ENCODE measurements at places on chromosomes 5 and 9.

DNA sequence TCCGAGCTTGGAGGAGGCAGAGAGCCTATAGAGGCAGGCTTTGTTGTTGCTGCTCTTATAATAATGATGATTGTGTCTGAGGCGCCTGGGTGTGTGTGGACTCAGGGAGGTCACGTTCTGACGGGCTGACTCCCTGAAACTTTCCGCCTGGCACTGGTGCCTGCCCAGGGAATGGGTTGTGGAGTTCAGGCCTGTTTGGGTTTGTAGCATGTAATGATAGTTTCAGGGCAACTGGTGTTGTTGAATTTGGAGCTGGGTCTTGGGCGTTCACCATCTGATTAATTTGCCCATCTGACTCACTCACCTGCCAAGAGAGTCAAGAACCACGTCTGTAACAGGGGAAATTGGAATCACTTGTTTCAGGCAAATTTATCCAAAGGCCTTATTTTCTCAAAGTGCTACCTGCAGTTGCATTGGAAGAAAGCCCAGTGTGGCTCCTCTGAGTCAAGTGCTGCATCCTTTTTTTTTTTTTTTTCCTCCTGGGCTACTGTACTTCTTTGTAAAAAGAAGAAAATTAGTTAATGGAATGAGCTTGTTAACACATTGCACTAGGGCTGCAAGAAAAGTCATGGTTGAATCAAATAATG is 386.5 kb downstream of the GADD45G start:
- DNase-seq: no peak

DNA sequence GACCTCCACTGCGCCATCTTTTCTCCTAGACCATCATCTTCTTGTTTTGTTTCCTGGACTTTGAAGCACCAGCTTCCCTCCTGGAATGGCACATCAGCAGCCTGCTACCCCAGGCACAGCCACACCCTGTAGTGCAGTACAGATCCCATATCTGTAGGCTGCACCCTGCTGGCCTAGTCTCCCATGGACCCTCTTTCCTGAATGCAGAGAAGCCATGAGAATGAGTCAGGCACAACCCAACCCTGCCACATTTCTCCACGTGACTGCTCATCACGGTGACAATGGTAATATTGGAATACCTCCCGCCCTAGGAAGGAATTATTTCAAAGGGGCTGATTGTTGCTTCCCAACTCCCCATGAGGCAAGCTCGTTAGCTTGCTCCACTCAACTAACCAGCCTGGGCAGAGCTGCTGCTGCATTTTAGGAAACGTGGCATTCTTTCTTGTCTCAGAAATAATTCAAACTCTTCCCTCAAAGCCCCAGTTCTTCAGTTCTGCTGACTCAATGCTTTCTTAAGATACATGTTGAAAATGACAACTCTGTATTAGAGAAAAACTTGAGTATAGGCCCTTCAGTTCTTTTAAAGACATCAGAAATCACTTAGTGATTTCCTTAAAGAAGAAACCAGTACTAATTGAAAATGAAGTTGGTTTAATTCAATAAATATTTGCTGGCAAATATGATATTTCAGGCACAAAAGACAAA is 328.1 kb downstream of the MLLT3 start:
- DNase-seq: no peak

DNA sequence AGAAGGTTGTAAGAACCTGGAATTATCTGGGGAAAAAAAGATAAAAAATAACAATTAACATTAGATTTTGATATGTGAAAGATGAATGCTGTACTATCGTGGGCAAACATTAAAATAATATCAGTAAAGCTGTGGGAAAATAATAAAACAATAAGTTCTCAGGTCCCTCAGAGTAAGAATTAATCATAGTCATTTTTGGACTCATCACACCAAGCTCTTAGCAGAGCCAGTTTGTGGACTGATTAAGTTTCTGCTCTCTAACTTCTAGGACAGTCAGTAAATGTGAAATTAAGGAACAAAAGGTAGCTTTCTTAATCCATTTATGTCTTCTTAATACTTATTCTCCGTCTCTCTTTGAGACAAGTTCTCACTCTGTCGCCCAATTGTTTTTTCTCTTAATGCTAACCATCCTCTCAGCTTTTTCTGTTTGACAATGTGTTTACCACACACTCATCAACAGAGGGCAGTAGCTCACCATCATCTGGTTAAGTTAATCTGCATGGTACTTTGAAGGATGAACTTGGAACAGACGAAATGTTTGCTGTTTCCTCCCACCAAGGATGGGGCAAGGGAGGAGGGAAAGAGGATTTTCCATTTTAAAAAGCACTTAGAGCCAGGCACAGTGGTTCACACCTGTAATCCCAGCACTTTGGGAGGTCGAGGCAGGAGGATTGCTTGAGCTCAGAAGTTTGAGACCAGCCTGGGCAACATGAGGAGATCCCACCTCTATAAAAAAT is 5.3 kb upstream of the ACO1 start:
- DNase-seq: peak; percentile 76

DNA sequence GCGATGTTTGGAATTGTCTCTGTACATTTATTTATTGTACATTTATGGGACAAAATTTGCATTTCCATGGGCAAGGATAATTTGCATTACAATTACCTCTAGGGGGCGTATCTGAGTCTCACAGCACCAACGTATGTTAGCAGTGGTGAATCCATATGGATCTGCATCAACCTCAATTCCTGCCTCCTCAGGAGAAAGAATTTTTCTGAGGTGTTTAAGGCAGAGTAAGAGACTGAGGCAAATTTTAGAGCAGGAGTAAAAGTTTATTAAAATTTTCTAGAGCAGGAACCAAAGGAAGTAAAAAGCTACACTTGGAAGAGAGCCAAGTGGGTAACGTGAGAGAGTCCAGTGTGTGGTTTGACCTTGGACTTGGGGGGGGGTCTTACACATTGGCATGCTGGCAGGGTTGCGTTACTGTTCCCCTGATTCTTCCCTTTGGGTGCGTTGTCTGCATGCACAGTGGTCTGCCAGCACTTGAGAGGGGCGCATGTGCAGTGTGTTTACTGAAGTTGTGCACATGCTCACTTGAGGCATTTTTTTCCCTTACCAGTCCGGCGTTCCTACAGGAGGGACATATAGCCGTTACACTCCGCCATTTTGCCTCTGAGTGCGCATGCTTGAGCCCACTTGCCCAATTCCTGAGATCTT is 21.0 kb upstream of the RAB14 start:
- peak; percentile 68 for DNase-seq

DNA sequence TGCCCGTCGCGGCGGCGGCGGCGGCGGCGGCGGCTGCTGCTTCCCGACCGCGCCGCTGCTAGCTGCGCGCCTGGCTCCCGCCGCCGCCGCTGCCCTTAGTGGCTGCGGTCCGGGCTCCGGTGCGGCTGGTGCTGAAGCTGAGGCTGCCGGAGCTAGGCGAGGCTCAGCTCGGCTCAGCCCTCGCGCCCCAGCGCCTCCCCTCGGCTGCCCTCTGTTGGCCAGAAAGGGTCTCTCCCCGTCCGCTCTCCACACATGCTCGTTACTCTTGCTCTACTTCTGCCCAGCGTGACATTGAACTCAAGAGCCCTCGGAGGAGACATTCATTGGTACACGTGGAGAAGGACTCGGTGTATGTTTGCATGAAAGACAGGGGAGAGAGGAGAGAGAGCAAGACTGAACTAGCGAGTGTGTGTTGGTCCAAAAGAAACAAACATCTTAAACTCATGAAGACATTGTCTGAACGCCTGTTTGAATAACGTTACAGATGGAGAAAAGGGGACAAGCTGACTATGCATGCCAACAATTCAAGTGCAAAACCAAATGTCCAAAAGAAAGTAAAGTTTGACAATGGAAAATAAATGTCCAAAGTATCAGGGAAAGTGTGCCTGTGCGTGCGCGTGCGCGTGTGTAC is at the start of gene HCN1:
Gene HCN1 (minus strand): TSS at position 175 of the 631 bp plus-strand sequence.
- DNase-seq: peak; percentile 67

- DNase-seq: peak; percentile 42
Measured at GRCh38 chr5:72018143-72018803, 89.0 kb upstream of the MAP1B start.

GRCh38 chr9:72575666-72576065 is 54.3 kb downstream of the TMC1 start:
- no peak for DNase-seq

DNA sequence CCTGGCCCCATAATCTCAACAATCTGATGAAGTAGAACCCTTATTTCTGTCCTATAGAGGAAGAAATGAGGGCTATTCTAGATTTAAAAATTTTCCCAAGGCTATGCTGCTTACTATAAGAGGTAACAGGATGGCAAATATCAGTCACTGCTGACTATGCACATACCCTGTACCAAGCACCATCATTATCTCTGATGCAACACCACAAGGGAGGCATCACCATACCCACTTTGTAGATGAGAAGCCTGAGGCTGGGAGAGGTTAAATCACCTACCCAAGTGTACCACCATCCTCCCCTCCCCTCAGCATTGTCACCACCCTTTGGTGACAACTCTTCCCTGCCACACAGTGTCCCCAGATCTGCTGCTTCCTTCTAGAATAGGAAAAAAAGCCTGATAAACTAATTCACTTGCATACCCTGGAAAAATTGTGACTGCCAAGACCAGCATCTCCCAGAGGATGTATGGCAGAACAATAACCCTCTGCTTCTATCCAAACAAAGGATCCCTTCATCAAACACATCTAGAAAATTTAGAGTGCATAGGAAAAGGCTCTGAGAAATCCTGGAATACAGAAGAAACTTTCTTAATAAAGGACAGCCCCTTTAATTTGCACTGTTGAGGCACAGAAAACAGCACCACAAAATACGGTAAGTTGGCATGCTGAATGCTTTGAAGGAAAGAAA is 48.3 kb downstream of the PRRC1 start:
- no peak for DNase-seq

DNA sequence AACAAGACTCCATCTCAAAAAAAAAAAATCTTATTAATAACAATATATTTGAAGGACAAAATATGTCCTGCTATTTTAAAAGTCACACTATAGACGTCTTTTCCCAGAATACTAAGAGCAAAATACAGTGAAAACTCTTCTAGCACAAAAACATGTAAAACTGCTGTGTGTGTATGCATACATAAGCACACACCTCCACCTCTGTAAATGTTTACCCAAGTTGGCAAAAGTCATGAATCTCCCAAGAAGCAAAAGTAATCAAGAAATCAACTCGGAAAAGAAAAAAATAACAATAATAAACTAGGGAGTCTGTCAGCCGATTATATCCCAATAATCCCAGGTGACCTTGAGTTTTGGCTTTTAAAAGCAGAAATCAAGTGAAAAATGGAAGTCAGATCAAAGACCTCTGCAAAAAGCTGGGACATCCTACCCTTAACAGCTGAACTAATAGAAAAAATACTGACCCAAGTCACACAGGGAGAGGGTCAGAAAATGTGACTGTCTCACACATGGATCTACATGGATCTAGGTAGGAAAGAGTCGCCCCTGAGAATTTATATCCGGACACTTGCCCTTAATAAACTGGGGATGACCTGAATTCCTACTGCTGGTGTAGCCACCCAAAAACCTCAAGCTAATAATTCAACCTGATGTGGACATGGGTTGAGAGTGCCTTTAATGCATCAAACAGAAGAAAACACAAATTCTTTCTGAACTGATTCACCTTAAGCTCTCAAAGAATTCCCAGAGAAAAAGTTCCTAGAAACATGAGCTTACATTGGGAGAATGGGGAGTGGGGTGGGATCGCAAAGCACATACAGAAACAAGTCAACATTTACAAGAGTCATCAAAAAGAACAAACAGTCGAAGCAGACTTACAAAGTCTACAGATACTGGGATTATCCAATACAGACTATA is 29.9 kb downstream of the LPAR1 start:
- DNase-seq: peak; percentile 32

GRCh38 chr9:21549251-21549765 is 67.2 kb upstream of the IFNE start:
- DNase-seq: peak; percentile 96

- DNase-seq: no peak
Measured at GRCh38 chr9:112433499-112434392, 52.9 kb upstream of the KIAA1958 start.

DNA sequence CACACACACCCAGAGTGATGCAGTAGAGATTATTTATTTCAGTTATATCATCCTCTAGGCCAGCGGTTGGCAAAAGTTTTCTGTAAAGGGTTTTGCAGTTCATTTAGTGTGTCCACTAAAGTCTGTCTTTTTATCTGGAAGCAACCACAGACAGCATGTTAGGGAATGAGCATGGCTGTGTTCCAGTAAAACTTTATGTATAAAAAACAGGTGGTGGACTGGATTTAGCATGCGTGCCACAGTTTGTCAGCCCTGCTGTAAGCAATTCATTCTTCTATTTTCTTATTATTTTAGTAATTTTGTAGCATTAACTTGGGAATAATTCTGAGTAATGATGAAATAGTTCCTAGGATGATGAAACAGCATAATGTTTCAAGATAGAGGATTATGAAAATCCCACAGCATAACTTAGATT is 51.7 kb downstream of the CCNH start:
- DNase-seq: peak; percentile 85

GRCh38 chr5:174500636-174501035 is 223.7 kb upstream of the MSX2 start:
- DNase-seq: no peak

GRCh38 chr5:43190755-43191603 is 1.0 kb upstream of the NIM1K start:
- DNase-seq: peak; percentile 41

GRCh38 chr5:148523139-148523538 is 131.2 kb downstream of the HTR4 start:
- no peak for DNase-seq

GRCh38 chr5:67286006-67286405 is 89.4 kb upstream of the CD180 start:
- DNase-seq: no peak

DNA sequence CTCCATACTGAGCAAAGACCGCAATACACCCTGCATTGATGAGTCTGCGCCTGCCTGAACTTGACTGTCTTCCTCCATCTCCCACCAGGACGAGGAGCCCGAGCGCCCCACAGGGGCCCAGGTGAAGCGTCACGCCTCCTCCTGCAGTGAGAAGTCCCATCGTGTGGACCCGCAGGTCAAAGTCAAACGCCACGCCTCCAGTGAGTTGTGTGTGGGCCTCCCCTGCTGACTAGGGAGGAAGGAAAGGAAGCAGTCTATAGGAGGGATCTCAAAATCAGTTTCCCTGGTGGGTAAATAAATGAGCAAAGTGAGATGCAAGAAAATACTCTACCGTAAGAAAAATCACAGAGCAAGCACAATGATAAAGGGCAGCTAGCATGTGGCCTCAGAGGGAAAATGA is 22.8 kb upstream of the GRPEL2 start:
- no peak for DNase-seq
